ENCODE measurements at places on chromosomes 12 and 14. TPM values are rescaled to one million over a fixed set of nuclear protein-coding genes. Genes with fewer than 3 reads are reported as not detected.

PSMC6 gene
- total RNA-seq: 91.9 TPM

DNA sequence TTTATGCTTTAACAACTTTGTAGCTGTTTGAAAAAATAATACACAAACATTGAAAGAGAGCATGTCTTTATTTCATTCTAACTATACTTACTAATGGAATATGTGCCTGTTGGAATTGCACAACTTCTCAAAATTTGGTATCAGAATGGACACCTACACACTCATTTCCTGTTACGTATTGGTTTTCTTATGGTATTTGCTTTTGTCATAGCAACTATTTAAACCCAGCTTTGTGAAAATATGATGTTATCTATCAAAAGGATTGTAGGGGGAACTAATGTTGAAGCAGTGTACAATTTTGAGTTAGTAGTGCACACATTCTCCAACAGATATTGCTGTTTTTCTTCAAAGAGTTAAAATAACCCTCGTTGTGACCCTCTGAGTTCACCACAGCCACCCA is 52.6 kb downstream of the RBMS2 start:
- DNase-seq: no peak

LRIG3 gene
- 6.1 TPM for total RNA-seq

VWF gene
- 350 TPM for total RNA-seq

GRCh38 chr12:106774808-106775524 is 484 bp downstream of the RIC8B start:
- no peak for DNase-seq

Data from cardiac septum (tissue), 1 donor.